Umbilical cord (tissue), 2 donors: ENCODE measurements at places on chromosomes 1 and 21. TPM values are rescaled to one million over a fixed set of nuclear protein-coding genes. Genes with fewer than 3 reads are reported as not detected.

The SDCCAG8 gene
- 105 TPM for total RNA-seq

The MTARC1 gene
- 7.7 TPM for total RNA-seq

The BACH1 gene
- total RNA-seq = 117 TPM

The F13B gene
- total RNA-seq = not detected

The SPRR2E gene
- not detected for total RNA-seq

The EXO1 gene
- total RNA-seq = 1.2 TPM

The SLC44A5 gene
- 5.3 TPM for total RNA-seq

The FAM177B gene
- total RNA-seq = not detected

The FCGR2B gene
- total RNA-seq = 16.9 TPM

The MPL gene
- not detected for total RNA-seq

The SLFNL1 gene
- total RNA-seq = 1.9 TPM

The C1orf87 gene
- 3.1 TPM for total RNA-seq

The ZNF593OS gene
- total RNA-seq = not detected

The RGL1 gene
- 30.8 TPM for total RNA-seq

The BLACAT1 gene
- total RNA-seq = 1.2 TPM

The HLX gene
- total RNA-seq = 3.6 TPM

The SRP9 gene
- 226 TPM for total RNA-seq

The EDARADD gene
- total RNA-seq = 5.3 TPM
